Activated B cell treated with CpG ODN at 0.5 μM for 24 hours (primary cell): ENCODE measurements at places on chromosomes 5 and 9.

DNA sequence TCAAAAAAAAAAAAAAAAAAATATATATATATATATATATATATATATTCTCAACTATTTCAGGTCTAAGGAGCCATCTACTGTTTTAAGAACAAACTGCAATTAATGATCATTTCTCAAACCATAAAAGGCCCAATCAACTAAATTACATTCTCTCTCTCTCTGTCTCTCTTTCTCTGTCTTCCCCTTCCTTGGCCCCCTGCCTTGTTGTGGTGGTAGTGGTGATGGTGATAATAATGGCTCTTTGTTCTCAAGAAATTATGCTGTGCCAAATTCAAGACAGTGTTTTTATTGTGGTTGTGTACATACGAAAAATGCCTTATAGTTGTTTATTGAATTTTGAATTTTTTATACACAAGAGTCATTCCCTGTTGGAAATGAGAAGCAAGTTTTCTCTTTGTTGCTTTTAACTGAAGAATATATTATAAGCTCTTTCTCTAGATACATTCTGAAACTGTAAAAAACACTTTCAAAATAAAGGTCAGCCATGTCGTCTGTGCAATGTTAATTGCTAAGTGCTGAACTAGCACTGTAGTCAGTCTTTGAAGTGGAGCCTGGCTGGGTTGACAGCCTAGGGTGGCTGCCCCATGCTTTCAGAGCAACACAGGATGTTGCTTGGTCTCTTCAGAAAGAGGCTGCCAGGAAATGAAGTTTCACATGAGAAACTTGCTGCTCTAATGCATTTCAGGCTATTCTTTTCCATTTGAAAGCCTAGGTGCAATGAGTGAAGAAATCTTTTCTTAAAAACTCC, 96.0 kb downstream of the HINT1 start:
- no peak for DNase-seq

DNA sequence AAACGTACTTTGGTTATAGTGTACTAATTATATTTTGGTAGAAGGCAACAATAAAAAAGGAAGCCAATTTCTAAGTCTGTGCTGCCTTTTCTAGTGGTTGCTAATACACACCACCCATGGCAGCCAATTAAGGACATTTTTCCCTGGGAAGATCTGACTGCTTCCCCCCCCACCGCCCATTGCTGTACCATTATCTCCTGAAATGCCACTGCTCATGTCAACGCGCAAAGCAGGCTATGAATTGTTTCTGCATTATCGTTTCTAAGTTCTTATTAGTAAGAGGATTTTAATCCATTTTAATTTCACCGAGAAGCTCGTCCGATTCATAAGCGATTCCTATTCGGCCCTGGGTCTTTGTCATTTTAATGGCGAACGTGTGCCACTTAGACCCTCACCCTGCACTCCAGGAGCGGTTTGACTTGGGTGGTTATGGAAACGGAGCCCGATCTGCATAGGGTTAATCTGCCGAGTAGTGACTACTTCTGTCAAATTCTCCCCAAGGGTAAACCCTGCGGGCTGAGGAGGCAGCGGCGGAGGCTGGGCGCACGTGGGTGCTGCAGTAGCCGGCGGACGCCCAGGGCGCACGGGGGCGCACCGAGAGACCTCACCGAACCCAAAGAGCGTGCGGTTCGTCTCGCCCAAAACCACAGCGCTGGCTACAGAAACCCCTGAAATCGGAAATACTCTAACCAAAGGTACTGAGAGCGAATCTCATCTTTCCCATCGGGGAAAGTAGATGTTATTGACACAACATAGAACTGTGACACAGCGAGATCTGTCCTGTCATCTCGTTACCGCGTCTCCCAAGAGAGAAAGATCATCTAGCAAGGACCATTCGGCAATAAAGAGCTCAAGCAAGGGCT, 55.8 kb upstream of the SHC3 start:
- no peak for DNase-seq

- no peak for DNase-seq
These were observed 55.3 kb downstream of the ERAP1 start for GRCh38 chr5:96752341-96753016.

GRCh38 chr9:12640866-12641636, 52.1 kb upstream of the TYRP1 start:
- DNase-seq: no peak

DNA sequence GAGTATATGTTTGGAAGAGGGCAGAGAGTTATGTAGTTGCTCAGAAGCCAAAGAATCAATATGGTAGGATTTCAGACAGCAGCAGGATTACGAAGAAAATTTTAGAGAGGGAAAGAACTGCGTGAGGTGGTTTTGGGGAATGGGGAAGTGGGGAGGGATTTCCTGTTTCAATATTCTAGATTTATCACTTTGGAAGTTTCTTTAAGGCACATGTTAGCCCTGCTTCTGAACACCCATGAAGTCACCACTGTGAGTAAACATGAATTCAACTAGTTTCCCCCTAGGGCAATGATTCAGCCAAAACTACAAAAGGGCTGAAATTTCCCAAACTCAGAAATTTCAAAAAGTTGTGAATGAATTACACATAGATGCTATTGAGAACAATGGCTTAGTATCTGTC, 132.2 kb downstream of the EBF1 start:
- DNase-seq: no peak

GRCh38 chr5:76492819-76493189, 89.7 kb downstream of the IQGAP2 start:
- DNase-seq: no peak

GRCh38 chr5:142189813-142190212, 81.2 kb downstream of the NDFIP1 start:
- no peak for DNase-seq

DNA sequence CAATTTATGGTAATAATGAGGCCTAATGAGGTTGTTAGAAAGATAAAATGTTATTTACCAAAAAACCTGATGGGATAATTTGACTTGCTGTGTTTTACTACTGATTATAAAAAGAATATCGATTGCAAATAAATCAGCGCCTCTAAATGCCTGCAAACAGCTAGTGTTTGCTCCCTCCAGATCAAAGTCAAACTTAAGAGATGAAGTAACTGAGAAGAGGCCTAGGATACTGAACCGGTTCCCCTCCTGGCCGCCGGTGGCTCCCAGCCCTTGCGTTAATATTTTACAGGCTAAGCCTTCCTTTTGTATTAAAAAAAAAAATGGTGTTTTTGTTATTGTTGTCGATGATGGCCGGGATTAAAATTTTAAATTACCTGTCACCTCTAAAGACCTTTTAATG, 2.6 kb downstream of the IRX1 start:
- DNase-seq: no peak

DNA sequence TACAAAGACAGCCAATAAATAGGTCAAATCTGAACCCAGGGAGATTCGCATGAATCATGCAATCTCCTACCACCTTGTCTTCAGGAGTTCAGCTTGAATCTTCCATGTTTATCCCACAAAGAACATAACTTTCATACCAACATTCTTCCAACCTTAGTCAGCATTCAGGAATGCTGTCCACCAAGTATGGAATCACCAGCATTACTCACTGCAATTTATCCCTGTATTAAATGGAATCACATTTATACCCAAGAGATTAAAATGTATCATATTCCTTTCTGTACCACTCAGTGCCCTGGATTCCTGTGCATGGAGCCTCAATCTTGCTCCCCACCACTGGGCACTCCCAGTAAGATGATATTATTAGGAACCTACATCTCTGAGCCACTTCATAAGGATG, 162.6 kb downstream of the GLIS3 start:
- DNase-seq: no peak

GRCh38 chr5:73654171-73654811, 28.3 kb downstream of the ARHGEF28 start:
- no peak for DNase-seq

GRCh38 chr9:126695701-126696400, 82.1 kb downstream of the LMX1B start:
- no peak for DNase-seq

- no peak for DNase-seq
These were observed 95.4 kb downstream of the MACROH2A1 start for GRCh38 chr5:135303582-135304173.

- DNase-seq: peak; percentile 17
These were observed 559 bp downstream of the SLC38A9 start for GRCh38 chr5:55711507-55712022.

DNA sequence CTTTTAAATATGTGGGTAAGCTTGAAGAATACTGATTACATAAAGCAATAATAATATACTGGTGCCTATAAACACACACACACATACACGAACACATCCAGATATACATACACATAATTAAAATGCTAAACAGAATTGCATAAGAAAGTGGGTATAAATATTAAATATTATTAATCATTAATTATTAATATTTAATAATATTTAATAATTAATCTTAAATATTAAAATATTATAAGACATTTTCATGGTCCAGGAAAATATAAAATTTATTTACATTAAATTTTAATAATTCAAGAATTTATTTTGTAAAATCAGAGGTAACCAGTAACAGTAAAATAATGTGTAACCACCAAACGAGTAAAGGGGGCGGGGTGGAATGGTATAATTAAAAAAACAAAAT, 178.3 kb downstream of the TMEM232 start:
- no peak for DNase-seq

GRCh38 chr5:87751824-87752223, 339.1 kb upstream of the CCNH start:
- no peak for DNase-seq

GRCh38 chr9:4689687-4690104, 10.3 kb downstream of the CDC37L1 start:
- DNase-seq: no peak

DNA sequence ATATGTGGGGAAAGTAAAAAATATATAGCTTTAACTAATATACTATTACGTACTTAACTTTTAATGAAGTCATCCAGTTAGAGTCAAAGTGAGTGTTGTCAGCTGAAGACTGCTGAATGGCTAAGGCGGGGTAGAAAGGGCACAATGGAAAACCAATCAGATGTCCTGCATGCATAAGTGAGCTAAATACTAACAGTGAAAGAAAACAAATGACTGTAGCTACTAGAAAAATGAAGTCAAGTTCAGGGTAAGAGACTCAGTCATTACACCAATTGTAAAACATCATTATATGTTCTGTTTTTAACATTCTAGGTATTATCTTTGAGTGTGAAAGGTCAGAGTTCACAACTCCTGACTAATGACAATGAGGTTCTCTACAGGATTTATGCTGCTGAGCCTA, 295.2 kb downstream of the ADGRV1 start:
- no peak for DNase-seq

GRCh38 chr5:171418316-171418981, 998 bp upstream of the FGF18 start:
- peak; percentile 42 for DNase-seq

- no peak for DNase-seq
These were observed 22.7 kb downstream of the ARHGAP26 start for GRCh38 chr5:142792865-142793232.

DNA sequence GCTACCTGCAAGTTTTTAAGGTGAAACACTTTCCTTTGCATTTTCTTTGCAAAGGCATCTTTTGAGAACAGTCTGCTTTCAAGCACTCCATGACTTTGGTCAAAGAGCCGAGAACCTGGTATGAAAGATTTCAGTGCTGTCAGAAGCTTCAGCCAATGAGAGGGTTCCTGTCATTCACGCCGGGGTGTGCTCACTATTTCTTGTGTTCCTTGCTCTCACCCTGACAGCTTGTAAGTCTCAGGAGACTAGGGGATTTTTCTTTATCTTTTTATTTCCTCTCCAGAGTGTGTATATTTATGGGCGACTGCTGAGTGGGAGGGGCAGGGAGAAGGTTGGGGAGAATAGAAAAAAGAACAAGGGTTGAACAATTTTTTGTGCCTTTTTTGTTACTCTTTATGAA, 334.0 kb downstream of the PSAT1 start:
- no peak for DNase-seq

- DNase-seq: no peak
These were observed 52.0 kb downstream of the FYB1 start for GRCh38 chr5:39167141-39167971.

DNA sequence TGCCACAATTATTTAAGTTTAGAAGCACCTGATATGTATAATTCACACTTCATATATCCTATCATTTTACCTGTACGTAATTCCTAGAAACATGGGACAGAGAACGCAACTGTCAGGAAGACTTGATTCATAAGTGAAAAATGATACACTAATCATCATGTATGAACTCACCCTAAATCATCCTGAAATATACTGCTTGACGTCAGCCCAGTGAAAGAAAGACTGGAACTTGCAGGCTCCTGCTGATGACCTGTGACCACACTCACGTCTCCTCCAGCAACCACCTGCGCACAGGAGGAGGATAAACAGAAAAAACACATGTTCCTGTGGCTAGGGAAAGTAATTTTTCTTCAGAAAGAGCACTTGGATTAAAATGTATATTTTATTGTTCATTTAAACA, 169.7 kb downstream of the MPDZ start:
- no peak for DNase-seq

DNA sequence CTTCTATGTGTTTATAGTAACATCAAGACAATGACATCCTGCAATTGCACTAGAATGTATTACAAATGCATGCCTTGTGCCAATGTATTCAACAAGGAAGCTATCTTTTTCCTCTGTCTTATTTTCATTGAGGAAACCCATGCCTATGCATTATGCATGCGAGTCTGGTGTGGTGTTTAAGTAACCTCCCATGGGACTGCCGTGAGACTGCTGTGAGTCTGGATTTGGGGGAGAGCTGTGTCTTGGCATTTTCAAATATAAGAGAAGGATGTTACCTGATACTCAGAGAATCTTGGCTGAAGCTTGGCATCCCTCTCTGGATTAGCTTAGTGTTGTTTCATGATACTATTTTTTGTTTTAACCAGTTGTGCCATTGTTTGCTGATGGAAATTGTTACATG, 98.3 kb downstream of the F2RL2 start:
- no peak for DNase-seq

GRCh38 chr9:95499847-95500246, 16.9 kb downstream of the PTCH1 start:
- no peak for DNase-seq

DNA sequence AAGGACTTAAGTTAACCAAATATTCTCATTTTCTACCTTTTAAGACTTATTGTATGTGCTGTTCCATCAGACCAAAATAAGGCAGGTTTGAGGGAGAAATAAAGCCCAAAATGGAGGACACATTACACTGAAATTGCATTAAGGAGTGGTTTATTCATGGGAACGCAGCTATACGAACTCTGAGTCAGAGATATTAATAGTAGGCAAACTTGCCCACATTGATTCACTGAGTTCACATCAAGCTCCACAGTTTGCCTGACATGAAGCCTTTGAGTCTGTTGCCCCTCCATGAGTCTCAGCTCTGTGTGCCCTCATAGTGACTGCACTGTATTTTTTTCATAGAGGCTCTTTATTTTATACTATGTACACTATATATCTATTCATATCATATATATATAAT, 135.0 kb upstream of the SNX2 start:
- no peak for DNase-seq

DNA sequence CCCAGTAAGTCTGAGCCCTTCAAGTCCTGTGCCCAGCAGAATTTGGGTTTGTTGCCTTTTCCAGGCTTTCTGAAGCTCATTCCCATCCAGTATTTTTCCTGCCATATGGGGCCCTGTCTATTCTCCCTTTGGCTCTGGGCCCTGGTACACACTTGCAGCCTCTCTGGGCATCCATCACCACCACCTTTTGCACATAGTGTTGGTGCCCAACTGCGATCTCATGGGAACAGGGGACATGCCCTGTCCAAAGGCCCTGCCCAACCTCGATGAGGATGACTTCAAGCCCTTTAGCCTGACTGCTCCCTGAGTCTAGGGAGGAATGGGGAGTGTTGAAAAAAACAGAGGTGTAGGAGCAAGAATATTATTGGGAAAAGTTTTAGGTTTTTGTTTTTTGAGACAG, 11.5 kb downstream of the RGS3 start:
- no peak for DNase-seq
